T-cell (primary cell): ENCODE measurements at places on chromosomes 5 and 9.

GRCh38 chr9:124296094-124296493 is 38.3 kb downstream of the NEK6 start:
- no peak overlapping the region for H3K27ac ChIP-seq
- no peak for DNase-seq
- no peaks in the 10 kb centered on the region for H3K27me3 ChIP-seq
- H3K4me1 ChIP-seq: peaks cover 3% of the 10 kb centered on the region

DNA sequence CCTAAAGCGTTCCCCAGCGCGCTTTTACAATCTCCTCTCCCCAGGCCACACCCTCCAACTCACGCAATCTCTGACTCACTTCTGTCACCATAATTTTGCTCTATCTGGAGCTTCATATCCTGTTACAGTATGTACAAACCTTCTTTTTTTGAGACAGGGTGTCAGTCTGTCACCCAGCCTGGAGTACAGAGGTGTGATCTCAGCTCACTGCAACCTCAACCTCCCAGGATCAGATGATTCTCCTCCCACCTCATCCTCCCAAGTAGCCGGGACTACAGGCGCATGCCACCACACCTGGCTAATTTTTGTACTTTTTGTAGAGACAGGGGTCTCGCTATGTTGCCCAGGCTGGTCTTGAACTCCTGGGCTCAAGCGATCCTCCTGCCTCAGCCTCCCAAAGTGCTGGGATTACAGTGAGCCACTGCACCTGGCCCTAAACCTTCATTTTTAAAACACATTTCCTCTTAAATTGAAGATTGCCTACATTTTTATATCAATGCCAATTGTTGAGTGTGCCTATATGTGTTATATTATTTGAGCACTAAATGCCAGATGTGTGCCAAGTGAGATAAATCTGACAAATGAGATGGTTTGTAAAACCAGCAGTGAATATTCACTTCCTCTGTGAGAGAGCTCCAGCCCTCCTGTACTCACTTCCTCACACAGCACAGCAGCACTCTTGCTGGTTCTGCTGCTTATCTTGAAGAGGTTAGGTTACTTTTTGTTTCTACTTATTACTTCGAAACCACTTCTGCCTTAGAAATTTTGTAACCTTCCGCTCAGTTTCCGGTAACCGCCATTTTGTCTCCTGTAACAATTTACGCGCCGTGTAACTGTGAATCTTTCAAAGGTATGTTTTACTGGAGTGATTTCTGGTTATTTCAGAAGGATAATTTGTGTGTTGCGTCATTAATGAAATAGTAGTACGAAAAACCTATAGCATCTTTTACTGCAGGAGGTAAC is 57.9 kb downstream of the DOCK8 start:
- H3K4me3 ChIP-seq: peak overlapping the region; percentile 71
- H3K27ac ChIP-seq: peak overlapping the region; percentile 98
- H3K36me3 ChIP-seq: peaks cover 14% of the 10 kb centered on the region
- H3K4me1 ChIP-seq: peaks cover 34% of the 10 kb centered on the region
- H3K27me3 ChIP-seq: no peaks in the 10 kb centered on the region

- no peaks in the 10 kb centered on the region for H3K4me1 ChIP-seq
- no peak overlapping the region for H3K27ac ChIP-seq
- DNase-seq: no peak
- no peaks in the 10 kb centered on the region for H3K36me3 ChIP-seq
- H3K4me3 ChIP-seq: no peak overlapping the region
Measured at GRCh38 chr5:32942225-32942989, 231.3 kb downstream of the NPR3 start.

- H3K27me3 ChIP-seq: no peaks in the 10 kb centered on the region
- H3K27ac ChIP-seq: peak overlapping the region; percentile 62
- no peaks in the 10 kb centered on the region for H3K36me3 ChIP-seq
- peaks cover 26% of the 10 kb centered on the region for H3K4me1 ChIP-seq
- DNase-seq: no peak
Measured at GRCh38 chr5:151772029-151772845, 483 bp downstream of the G3BP1 start.

GRCh38 chr9:121950441-121950840 is 142.7 kb downstream of the TTLL11 start:
- H3K4me1 ChIP-seq: no peaks in the 10 kb centered on the region
- peaks cover 2% of the 10 kb centered on the region for H3K27me3 ChIP-seq
- H3K4me3 ChIP-seq: no peak overlapping the region

DNA sequence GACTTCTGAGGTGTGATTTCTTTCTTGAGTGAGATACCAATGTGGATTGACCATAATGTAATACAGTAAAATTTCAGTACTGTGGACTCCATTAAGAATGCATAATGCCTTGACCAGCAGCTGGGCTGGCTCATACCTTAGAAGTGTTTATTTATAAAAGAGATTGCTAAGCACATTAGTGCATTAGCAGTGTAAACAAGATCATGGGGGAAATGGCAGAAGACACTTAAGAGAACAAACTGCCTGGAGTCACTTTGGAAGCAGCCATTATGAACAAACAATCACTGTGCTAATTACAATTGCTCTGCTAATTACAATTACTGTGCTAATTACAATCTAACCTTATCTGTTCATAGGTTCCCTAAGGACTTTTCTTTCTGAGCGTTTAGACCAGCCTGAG is 104.2 kb downstream of the TRIM32 start:
- no peaks in the 10 kb centered on the region for H3K27me3 ChIP-seq
- H3K27ac ChIP-seq: no peak overlapping the region
- no peaks in the 10 kb centered on the region for H3K4me1 ChIP-seq
- H3K36me3 ChIP-seq: no peaks in the 10 kb centered on the region

- no peak for DNase-seq
- H3K4me1 ChIP-seq: no peaks in the 10 kb centered on the region
- no peak overlapping the region for H3K27ac ChIP-seq
Measured at GRCh38 chr5:11595045-11595444, 309.2 kb downstream of the CTNND2 start.

DNA sequence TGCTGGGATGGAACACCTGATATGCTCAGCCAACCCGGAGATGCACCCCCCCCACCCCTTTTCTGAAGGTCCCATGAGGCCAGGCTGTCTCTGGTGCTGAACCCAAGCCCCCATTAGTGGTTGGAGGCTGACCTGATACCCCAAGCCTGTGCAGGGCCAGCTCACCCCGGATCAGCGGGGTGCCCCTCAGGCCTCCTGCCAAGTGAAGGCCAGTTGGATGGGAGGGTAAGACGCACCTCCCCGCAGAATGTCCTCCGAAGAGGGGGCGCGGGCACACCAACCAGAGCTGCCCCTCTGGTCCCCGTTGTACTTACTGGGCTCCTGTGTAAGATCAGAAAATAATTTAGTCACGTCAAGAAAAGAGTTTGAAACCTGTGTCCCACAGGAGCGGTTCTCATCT is 76.8 kb upstream of the OTULINL start:
- no peak overlapping the region for H3K27ac ChIP-seq
- no peaks in the 10 kb centered on the region for H3K36me3 ChIP-seq
- DNase-seq: no peak
- no peaks in the 10 kb centered on the region for H3K4me1 ChIP-seq

- no peak overlapping the region for H3K27ac ChIP-seq
- H3K4me1 ChIP-seq: no peaks in the 10 kb centered on the region
- H3K4me3 ChIP-seq: no peak overlapping the region
- no peaks in the 10 kb centered on the region for H3K27me3 ChIP-seq
Measured at GRCh38 chr9:95297760-95298159, 19.7 kb downstream of the FANCC start.

- H3K27ac ChIP-seq: no peak overlapping the region
- no peak overlapping the region for H3K4me3 ChIP-seq
- H3K4me1 ChIP-seq: no peaks in the 10 kb centered on the region
- no peak for DNase-seq
- H3K36me3 ChIP-seq: no peaks in the 10 kb centered on the region
- H3K27me3 ChIP-seq: no peaks in the 10 kb centered on the region
Measured at GRCh38 chr9:11893331-11893730, 799.9 kb upstream of the TYRP1 start.
